ENCODE measurements at places on chromosomes 6 and 20.

- no peak for DNase-seq
These were observed 11.0 kb downstream of the ECT2L start for GRCh38 chr6:138806889-138807288.

- DNase-seq, result no peak
These were observed 15.7 kb downstream of the CPNE5 start for GRCh38 chr6:36823421-36824096.

- no peak for DNase-seq
These were observed 34.6 kb downstream of the PRDM13 start for GRCh38 chr6:99641270-99641669.

GRCh38 chr6:144697369-144697760 lies 412.2 kb downstream of the UTRN start:
- DNase-seq, result no peak

- DNase-seq, result no peak
These were observed 7.9 kb upstream of the BHLHE23 start for GRCh38 chr20:63014710-63015109.

DNA sequence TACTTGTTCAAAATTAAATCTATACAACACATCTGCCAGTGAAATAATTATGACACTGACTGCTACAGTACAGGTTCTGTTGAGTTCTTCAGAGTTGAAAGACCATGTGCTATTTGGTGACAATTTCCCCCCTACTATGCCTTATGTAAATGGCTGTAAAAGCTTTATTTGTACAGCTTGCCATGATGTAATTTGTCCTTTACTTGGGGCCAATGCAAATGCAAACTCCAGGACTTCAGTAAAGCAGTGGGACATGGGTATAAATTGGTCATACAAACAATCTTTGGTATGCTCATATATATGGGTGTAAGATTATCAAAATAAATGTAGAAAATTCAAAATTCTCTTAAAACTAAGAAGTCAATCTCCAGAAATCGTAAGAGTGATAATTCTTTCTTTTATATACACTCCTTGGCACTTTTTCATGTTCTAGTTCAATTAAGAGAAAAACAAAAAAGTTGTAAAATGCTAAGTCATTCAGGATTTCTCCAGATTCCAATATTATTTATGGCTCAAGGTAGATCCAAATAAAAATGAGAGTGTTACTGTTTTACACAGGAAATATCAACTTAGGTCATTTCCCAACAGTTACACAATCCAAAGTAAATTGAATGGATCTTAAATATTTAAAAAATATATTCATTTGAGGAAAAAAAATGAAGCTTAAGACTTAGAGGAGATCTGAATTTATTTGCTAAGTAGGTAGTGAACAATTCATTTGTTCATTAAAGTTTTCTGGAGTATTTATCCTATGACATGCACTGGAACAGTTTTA lies 1310.5 kb upstream of the CITED2 start:
- DNase-seq, result no peak

DNA sequence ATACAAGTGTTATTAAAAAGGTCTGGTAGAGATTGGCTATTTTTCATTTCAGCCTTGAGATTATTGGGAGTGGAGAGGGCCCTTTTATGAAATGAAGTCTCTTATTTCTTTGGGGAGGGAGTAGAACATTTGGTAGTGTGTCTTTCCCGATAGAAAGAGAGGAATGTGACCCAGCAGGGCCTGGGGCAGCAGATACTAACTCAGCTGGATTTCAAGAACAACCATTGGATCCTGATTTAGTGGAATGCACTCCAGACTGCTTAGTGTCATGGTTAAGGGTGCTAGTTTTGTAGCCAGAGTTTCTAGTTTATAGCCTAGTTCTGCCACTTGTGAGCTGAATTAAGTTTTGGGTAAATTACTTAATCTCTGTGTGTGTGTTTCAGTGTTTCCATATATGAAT lies 18.4 kb upstream of the FLRT3 start:
- no peak for DNase-seq

DNA sequence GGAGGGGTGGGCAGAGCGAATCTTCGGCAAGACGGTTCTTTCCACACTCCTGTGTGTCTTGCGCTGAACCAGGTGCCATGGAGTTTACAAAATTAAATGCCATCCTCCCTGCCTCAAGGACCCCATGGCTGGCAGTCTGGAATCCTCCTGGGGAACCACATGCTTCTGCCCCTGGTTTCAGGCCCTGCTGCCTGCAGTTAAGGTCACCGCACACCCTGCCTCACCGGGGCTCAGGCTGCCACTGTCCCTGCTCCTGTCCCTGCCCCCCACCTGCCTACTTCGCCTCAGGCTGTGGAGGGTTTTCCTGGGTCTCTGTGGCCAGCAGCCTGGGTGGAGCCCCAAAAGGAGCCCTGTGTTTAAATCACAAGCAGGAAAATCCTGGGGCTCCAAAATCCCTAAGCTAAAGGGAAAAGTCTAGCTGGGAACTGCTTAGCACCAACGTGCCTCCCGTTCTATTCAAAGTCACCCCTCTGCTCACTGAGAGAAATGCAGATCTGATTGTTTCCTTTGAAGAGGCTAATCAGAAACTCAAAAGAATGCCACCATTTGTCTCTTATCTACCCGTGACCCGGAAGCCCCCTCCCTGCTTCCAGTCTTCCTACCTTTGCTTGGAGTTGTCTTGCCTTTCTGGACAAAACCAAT lies 10.6 kb upstream of the TTLL2 start:
- no peak for DNase-seq

DNA sequence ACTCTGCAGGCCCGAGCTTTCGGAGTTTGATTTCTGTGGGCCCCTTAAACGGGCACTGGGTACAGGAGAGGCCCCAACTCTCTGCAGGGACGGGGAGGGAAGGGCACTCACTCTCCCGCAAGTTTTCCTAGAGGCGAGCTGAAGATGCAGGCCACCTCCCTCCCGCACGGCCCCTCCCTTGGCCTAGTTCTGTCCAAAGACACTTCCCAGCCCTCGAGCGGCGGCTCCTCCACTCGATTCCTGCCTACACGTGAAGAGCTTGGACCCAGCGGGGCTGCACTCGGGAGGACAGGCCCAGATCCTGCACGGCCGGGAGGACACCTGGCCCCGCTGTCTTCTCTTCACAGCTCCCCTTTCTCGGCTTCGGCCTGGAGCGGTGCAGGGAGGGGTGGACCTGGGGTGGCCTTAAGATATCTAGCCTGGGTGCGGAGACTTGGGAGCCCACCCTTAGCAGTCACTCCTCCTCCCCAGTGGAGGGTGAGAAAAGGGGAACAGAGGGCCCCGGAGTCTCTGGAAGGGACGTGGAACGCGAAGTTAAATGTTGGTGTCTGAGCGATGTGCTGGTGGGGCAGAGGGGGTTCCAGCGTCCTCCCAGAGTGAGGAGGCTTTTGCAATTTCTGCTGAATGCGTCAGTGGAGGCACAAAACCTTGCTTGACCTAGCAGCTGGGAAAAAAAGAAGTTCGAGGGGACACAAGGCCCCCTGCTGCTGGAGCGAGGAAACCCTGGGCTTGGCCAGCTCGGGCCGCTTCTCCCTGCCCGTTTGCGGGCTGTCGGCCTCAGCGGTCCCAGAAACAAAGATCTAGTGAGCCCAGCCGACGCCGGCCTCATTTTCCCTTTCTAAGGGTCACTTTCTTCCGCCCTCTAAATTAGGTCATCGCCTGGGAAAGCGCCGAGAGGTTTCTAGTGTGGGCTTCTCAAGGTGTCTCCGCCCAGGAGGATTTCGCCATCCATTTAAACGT lies 4.9 kb downstream of the OLIG3 start:
- no peak for DNase-seq

GRCh38 chr6:68876792-68877493 lies 241.9 kb downstream of the ADGRB3 start:
- DNase-seq, result peak; percentile 4

DNA sequence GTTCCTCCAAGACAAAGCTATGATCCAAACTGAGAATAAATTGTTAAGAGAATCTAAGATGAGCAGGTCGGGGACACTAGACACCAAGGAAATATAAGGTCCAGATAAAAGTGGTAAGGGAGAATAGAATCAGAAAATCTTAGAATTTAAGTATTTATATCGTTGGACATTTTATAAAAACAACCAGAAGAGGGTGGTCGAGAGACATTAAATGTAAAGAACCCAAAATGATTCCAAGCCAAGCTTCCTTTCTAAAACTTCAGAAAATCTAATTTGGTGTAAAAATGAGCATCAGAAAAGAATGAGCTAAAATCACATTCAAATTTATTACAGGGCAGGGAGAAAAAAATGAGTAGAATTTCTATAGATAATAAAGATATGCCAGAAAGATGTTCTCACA lies 97.8 kb upstream of the OGFRL1 start:
- DNase-seq, result no peak

DNA sequence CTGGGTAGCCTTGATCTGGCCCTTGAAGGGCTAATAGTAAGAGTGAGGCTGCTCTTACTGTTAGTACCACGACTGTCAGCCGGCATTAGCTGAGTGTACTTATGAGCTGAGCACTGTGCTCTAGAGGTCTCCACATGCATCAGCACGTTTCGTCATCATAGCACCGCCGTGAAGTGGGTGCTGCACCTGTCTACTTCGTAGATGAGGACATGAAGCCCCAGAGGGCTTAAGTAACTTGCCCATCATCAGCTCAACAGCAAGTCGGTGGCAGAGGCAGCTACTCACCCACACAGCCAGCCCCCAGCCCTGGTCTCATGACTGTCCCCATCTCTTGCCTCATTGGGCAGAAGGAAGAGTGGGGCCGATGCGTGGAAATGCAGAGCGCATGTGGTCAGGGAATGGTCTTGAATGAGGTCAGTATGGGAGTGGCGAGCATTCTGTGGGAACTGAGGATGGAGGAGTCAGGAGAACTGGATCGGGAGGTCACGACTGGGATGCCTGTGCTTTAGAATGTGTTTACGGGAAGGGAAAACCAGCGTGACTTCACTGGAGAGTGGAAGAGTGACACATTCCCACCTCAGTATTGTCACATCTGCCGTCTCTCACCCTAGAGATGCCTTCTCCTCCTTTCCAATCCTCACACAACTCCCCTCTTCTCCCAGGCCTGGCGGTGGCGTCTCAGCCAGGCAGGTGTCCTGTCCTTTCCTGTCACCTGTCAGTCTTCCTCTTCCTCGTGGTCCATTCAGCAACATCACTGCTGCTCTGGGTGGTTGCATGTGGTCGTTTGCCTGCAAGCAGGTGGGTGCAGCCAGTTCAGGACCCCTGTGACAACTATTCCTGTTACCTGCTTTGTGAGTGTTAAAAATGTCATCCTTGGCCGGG lies 6.0 kb downstream of the SYTL3 start:
- DNase-seq, result no peak

- DNase-seq, result no peak
These were observed 2.1 kb upstream of the TNFAIP3 start for GRCh38 chr6:137864812-137865508.

GRCh38 chr6:13729891-13730290 lies 18.3 kb upstream of the RANBP9 start:
- DNase-seq, result no peak

GRCh38 chr6:159086033-159086618 lies 41.3 kb upstream of the TAGAP start:
- no peak for DNase-seq

- DNase-seq, result no peak
These were observed 263.5 kb upstream of the TAB2 start for GRCh38 chr6:149053848-149054558.

- DNase-seq, result no peak
These were observed 104.9 kb downstream of the PDSS2 start for GRCh38 chr6:107354451-107354850.

- no peak for DNase-seq
These were observed 76.8 kb downstream of the THEMIS start for GRCh38 chr6:127824061-127824460.

DNA sequence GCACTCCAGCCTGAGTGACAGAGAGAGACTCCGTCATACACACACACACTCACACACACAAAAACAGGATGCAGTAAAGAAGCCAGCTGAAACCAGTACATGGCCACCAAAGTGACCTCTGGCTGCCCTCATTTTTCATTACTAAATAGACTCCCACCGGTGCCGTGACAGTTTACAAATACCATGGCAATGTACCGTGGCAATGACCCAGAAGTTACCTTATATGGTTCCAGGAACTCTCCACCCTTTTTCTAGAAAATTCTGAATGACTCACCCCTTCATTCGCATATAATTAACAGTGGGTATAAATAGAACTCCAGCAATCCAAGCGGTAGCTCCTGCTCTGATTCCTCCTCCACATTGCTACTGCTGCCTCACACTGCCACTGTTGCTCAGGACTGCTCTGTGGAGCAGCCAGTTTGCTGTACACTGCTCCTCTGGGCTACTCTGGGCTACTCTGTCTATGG lies 57.7 kb downstream of the SNX5 start:
- no peak for DNase-seq

- no peak for DNase-seq
These were observed 46.6 kb downstream of the PRSS35 start for GRCh38 chr6:83558975-83559374.

DNA sequence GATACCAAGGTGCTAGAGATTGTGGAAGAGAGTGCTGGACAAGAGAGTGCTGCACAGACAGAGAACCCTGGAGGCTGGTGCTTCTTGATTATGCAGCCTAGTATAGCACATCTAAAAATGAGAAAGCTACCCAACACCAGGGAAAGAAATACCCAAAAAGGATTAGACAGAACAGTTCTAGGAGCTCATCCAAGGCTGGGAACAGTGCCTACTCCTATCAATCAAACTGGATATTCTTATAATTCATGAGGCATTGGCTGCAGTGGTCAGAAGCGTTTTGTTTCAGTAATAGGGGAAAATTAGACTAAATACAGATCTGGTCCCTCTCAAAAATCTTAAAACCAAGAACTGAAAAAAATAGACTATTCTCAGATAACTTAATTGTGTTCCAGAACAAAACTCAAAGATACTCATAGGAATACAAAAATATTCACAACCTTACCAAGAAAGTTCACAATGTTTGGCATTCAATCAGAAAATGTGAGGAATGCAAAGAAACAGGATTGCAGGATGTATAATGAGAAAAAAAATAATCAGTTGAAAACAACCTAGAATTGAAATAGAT lies 222.9 kb downstream of the EPHA7 start:
- no peak for DNase-seq

DNA sequence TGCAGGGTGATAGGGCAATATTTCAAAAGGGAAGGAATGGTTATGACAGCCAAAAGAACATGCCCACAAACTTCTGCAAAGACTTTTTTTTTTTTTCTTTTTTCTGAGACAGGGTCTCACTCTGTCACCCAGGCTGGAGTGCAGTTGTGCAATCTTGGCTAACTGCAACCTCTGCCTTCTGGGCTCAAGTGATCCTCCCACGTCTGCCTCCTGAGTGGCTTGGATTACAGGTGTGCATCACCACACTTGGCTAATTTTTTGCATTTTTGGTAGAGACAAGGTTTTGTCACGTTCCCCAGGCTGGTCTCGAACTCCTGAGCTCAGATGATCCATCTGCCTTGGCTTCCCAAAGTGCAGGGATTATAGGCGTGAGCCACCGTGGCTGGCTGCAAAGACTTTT lies 117.6 kb upstream of the ADGRF1 start:
- DNase-seq, result no peak

- peak; percentile 5 for DNase-seq
These were observed 29.9 kb upstream of the ADIG start for GRCh38 chr20:38551056-38551626.

GRCh38 chr20:35238735-35239134 lies 12.2 kb downstream of the MMP24 start:
- DNase-seq, result no peak
